ENCODE measurements at places on chromosomes 12 and 14.
A peak's percentile ranks its signal among the peaks of the same experiment; 100 is the strongest.

GRCh38 chr12:128994856-128995255, 141.6 kb downstream of the GLT1D1 start:
- no peak for DNase-seq

DNA sequence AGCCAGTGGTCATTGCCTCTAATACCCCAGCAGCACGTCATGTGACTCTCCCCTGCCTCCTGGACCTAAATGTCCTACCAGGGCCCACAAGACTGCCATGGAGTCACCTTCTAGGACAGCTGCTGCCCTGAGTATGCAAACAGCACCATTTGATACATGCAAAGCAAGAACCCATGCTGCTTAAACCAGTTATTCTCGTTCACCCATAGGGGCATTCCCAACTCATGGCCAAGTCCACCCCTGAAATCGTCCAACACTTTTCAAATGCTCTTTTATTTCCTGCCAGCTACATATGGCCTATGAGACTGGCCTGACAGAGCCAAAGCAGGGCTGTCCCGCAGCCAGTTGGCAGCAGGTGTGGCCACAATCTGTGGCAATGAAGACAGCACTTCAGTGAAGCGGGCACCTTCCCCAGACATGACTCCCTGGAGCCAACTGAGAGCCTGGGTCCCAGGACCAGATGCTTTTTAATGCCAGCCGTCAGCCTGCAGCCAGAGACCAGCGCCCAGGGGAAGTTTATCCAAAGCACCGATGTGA, 99.9 kb downstream of the BCAT1 start:
- no peak for DNase-seq

DNA sequence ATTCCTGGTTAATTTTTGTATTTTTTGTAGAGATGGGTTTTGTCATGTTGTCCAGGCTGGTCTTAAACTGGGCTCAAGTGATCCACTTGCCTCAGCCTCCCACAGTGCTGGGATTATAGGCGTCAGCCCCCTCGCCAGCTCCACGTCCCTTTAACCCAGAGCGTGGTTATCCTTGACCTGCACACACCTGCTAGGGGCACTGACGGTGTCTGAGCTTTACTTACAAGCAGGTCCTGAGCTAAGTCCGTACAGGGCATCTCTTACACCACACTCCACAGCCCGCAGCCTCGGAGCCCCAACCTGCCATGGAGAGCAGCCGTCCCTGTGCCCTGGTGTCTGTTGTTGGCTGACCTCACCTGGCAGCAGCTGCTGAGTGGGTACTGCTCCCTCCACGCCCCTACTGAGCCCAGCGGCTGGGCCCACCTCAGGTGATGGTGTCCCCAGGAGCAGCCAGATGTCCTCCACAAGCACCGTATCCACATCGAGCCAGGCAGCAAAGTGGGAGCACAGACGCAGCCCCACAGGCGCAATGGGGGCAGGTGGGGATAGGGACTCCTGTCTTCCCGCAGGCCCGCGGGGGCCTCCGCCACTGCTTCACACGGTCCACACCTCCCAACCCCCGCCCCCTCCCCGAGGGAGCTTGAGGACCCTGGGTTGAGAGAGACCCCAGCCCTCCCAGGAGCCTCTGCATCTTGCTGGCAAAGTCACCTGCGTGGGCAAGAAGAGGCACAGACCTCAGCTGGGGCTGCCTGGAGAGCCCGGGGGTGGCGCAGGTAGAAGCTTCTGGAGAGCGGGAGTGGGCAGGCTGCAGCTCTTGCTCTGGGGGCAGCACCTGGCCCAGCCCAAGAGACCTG, 325.4 kb upstream of the SFSWAP start:
- no peak for DNase-seq

GRCh38 chr12:28998662-28999120, 150.4 kb upstream of the FAR2 start:
- DNase-seq, result peak; percentile 31

DNA sequence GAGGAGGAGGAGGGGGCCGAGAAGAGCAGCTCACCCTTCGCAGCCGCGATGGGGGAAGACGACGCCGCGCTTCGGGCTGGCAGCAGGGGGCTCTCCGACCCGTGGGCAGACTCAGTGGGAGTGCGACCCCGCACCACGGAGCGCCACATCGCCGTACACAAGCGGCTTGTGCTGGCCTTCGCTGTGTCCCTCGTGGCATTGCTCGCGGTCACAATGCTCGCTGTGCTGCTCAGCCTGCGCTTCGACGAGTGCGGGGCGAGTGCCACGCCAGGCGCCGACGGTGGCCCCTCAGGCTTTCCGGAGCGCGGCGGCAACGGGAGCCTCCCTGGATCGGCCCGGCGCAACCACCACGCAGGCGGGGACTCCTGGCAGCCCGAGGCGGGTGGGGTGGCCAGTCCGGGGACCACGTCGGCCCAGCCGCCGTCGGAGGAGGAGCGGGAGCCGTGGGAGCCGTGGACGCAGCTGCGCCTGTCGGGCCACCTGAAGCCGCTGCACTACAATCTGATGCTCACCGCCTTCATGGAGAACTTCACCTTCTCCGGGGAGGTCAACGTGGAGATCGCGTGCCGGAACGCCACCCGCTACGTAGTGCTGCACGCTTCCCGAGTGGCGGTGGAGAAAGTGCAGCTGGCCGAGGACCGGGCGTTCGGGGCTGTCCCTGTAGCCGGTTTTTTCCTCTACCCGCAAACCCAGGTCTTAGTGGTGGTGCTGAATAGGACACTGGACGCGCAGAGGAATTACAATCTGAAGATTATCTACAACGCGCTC, 745 bp downstream of the TRHDE start:
- DNase-seq, result no peak

DNA sequence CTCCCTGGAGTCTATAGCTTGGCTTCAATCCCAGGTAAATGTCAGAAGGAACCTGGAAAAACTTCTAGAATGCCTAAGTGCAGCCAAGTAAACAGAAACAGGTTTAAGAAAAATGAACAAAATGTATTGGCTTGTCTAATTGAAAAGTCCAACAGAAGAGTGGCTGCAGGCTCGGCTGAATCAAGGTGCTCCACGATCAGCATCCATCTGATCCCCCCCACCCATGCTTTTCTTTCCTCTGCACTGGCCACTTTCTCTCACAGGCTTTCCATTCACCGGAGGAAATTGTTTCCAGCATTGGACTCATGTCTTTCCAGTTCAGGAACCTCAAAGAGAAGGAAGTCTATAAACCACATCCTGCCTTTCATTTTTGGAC, 42.0 kb upstream of the C14orf180 start:
- no peak for DNase-seq

DNA sequence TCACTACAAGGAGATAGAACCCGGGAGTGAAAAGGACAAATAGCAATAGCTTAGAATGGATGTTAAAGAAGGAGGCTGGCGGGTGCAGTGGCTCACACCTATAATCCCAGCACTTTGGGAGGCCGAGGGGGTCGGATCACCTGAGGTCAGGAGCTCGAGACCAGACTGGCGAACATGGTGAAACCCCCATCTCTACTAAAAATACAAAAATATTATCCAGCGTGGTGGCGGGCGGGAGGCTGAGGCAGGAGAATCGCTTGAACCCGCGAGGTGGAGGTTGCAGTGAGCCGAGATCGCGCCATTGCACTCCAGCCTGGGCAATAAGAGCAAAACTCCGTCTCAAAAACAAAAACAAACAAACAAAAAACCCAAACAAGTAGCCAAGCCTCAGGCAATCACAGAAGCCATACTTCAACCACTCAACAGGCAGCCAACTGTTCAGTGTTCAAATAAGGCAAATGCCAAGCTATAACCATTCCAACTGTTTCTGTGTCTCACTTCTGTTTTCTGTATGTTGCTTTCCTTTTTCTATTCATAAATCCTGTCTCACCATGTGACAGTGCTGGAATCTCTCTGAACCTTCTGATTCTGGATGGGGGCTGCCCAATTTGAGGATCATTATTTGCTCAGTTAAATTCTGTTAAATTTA, 3.9 kb upstream of the SPTLC2 start:
- no peak for DNase-seq

GRCh38 chr14:66746316-66747006, 238.5 kb downstream of the GPHN start:
- DNase-seq, result peak; percentile 63
